ENCODE measurements at places on chromosomes 1 and 21.

DNA sequence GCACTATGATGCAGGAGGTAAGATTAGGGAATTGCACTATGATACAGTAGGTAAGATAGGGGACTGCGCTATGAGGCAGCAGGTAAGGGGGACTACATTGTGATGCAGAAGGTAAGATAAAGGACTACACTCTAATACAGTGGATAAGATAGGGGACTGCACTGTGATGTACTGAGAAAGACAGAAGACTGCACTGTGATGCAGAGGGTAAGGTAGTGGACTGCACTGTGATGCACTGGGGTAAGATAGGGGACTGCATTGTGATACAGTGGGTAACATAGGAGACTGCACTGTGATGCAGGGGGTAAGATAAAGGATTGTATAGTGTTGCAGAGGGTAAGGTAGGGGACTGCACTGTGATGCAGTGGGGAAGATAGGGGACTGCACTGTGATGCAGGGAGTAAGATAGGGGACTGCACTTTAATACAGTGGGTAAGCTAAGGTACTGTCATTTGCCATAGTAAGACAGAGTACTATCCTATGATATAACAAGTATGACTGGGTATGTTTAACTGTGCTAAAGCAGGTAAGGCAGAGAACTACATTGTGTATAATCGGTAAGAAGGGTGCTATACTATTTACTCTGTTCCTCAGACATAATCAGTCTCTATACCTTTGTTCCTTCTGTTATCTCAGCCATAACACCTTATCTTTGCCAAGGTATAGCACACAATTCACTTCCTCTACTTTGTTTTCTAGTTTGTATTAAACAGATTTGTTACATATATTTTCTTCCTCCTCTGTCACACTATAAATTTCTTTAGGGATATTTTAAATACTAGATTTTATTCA lies 208.5 kb downstream of the BARHL2 start:
- DNase-seq: no peak

DNA sequence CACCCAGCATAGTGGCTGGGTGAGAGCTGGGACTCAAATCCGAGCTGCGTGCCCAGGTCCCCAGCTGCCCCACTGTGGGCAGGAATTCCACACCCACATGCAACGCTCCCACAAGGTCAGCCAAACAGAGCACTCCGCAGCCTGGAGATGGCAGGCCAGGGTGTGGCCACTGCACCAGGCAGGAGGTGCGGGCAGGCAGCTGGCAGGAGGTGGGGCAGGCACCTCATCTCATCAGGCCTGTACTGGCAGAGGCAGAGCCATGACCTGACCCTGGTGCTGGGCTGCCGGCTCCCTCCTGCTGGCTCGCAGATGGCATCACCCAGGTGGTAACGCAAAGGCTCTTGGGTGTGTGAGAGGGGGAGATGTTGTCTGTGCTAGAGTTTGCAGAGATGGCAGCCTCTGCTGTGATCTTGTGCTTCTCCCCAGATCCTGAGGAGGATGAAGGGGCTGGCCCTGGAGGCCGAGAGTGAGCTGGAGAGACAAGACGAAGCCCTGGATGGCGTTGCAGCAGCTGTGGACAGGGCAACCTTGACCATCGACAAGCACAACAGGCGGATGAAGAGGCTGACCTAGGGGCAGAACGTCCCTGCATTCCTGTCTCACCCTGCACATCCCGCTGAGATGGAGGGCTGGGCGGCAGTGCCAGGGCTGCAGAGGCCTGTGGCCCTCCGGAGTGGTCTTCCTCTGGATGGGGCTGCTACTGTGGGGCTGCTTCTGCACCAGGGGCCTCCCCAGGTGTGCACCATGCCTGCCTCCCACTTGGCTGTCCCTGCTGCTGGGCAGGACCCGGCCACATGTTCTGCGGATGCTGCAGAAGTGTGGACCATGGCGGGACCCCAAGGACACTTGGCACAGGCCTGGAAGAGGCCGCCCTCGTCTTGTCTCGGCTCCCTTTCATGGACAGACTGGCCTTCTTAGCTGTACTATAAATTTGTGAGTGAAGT lies 35.1 kb upstream of the PRSS38 start:
- no peak for DNase-seq

GRCh38 chr21:24224422-24224821 lies 1382.9 kb downstream of the MRPL39 start:
- no peak for DNase-seq

- peak; percentile 22 for DNase-seq
Observed at GRCh38 chr1:167722152-167722869, 529 bp downstream of the MPZL1 start.

- peak; percentile 59 for DNase-seq
Observed at GRCh38 chr1:207938016-207938415, 27.1 kb upstream of the CD34 start.

GRCh38 chr1:52857443-52857842 lies 14.9 kb downstream of the ZYG11A start:
- DNase-seq: no peak

- no peak for DNase-seq
Observed at GRCh38 chr21:36075171-36075570, 5.3 kb downstream of the CBR1 start.

- DNase-seq: no peak
Observed at GRCh38 chr1:156622581-156623297, 3.5 kb downstream of the HAPLN2 start.

- no peak for DNase-seq
Observed at GRCh38 chr21:9837946-9838737, 683.2 kb upstream of the TPTE start.

- no peak for DNase-seq
Observed at GRCh38 chr21:46385846-46386733, 62.1 kb downstream of the PCNT start.

GRCh38 chr1:235945775-235946570 lies 79.3 kb upstream of the LYST start:
- DNase-seq: no peak

GRCh38 chr1:5979536-5980313 lies 12.5 kb downstream of the NPHP4 start:
- no peak for DNase-seq

DNA sequence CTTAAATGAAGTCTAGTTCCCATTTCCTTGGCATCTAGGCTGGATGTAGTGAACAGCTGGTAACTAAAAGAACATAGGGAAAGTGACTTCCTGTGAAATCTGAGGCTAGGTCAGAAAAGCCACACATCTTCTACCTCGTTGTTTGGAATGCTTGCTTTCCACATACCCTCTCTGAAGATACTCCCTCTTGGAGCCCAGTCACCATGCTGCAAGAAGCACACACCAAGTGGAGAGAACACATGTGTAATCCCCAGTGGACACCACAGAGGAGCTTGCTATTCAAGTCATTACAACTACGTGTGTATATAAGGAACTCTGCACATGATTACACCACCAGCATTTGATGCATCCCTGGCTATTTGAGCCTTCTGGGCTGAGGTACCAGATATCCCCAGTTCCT lies 125.9 kb downstream of the RGS21 start:
- no peak for DNase-seq

DNA sequence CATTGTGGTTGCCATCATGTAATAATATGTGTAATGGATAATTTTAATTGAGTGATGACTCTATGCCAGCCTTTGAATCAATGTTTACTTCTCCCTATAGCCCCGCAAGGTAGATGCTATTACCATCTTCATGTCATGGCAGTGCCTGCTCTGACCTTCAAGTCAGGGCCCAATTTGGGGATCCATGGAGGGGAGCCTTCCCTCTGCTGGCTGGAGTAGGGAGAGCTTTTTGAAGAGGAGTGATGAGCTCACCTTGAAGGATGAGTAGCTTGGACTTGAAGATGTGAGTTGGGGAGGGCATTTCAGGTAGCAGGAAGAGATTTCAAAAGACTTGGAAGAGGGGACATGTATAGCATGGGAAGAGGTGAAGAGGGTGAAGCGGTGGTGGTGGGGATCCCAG lies 189.2 kb downstream of the FOXD2 start:
- DNase-seq: no peak

GRCh38 chr1:24442764-24443163 lies 27.2 kb downstream of the NIPAL3 start:
- peak; percentile 66 for DNase-seq

DNA sequence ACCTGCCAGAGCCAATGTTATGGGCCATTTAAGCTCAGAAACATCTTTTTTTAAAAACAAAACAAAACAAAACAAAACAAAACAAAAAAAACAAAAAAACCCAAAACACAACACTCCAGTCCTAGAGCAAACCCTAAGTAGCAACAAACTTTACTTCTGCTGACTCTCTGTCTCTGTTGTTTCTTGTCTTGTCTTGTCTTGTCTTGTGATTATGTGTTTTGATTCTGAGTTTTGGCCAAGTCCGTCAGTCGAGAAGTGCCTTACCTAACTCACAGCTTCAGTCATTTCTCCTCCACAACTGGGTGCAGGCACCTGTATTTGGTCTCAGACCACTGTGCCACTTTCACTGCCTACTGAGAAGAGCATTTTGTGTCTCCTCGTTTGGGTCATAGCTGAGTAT lies 307.9 kb downstream of the BACH1 start:
- no peak for DNase-seq

DNA sequence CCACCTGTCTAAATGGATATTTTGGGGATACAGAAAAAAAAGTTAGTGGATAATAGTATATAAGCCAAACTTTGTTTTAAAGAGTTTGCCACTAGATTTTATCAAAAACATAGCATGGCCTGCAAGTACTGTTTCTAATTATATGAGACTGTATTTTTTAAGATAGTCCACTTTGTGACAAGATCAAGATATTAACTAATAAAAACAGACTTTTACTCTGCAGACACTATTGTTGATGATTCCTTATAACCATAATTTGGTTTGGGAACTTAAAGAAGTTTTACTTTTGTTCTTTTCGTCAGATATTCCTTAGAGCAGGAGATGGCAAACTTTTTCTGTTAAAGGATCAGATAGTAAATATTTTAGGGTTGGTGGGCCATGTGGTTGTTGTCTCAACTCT lies 36.4 kb downstream of the SMG7 start:
- DNase-seq: no peak

- no peak for DNase-seq
Observed at GRCh38 chr1:33824971-33825370, 38.9 kb upstream of the HMGB4 start.

DNA sequence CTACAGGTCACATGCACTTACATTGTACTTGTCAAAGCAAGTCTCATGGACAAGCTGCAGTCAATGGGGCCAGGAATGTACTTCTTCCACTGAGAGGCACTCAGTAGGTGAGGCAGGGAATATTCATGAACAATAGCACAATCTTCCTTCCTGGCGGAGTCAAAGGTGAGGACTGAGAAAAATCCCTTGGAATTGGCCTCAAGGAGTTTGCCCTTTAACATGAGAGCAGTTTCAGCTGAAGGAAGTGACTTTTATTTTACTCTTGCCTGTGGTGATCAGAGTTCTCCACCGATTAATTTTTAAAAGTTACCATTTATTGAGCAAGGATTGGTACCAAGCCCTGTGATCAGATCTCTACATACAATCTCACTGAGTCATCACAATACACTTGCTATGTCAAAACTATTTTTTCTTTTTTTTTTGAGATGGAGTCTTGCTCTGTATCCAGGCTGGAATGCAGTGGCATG lies 11.2 kb upstream of the AK2 start:
- DNase-seq: peak; percentile 27

GRCh38 chr1:89822109-89822962 lies 1.5 kb downstream of the LRRC8D start:
- no peak for DNase-seq

GRCh38 chr1:224544346-224545110 lies 71.6 kb upstream of the CNIH3 start:
- DNase-seq: no peak

GRCh38 chr1:192104852-192105251 lies 53.4 kb upstream of the RGS18 start:
- DNase-seq: peak; percentile 83

DNA sequence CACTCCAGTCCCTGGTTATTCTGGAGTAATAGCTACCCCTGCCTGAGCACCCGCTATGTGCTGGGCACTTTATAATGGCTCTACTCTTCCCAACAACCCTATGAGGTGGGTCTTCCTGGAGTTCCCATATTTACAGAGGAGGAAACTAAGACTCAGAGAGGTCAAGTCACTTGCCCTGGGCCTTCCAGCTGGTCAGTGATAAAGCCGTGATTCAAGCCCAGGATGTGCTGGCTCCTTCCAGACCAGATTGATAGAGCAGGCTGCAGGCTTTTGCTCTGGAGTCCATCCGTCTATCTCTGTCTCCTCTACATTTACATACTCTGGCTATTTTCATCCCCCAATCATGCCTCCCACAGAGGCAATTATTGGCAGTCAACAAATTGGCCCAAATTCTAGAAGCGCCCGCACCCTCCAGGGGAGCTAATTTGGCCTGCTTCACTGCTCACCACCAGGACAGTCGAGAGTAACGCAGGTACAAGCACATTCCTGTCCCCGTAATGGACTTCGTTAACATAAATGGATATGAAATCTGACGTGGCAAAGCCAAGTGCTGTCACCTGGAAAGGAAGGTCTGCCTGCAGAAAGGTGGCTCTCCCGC lies 39.8 kb upstream of the SELENON start:
- DNase-seq: no peak

DNA sequence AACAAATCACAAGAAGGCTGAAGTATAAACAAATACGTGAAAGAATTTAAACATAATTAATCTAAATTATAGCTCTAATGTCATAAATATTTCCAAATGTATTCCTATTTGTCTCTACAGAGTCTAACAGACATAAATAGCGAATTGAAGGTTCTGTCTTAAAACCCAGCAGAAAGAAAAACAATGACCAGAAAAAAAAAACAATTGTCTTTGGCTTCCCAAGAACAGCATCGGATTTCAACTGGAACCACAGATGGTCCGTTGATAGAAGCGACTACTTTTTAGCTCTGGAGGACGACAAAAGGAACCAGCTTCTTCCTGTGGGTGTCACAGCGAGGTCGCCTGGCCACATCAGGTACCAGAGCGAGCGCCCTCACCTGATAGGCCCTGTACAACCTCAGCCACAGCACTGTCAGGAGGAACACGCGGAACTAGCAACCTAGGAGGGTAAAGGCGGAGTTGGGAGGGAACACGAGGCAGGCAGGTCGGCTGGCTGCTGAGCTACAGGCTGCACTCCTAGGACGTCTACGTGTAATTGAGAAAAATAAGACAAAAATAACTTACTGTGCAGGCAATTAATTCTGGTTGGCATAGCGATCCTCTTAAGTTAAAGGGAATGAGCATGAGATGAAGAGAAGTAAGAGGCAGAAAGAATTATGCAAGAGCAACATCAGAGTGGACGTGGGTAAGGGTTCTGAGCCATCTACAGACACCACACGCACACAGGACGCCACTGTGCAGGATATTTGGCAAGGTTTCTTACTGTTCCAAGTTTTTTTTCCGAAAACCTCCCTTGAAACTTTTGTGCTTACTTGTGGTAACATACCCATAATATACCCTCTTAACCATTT lies 16.7 kb upstream of the PRDM15 start:
- DNase-seq: no peak

- DNase-seq: peak; percentile 5
Observed at GRCh38 chr1:160541622-160542302, 18.7 kb upstream of the SLAMF6 start.

DNA sequence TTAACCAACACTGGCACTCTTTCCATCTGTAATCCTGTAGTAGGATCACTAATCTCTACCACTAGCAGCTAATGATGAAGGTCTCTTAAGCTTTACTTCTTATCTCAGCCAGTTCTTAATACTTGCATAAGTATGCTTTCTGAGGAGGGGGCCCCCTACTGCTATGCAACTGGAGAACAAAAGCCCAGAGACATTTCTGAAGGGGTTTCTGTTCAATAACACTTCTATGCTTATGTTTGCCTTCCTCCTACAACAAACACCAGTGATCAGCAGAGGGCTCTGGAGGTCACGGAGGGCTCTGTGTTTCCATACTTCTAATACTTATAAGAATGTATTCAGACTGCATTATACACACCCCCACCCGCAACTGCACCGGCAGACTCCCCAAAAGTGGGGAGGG lies 215.8 kb downstream of the BARHL2 start:
- DNase-seq: no peak

- peak; percentile 10 for DNase-seq
Observed at GRCh38 chr1:57422271-57423134, 1.4 kb downstream of the DAB1 start.
